Hematopoietic multipotent progenitor cell treated with erythropoietin and hydrocortisone succinate and interleukin-3 and kit ligand, for 4 days (in vitro differentiated cells): ENCODE measurements at places on chromosomes 13 and 19.

GRCh38 chr19:12095111-12095790 lies 30.7 kb downstream of the ZNF844 start:
- DNase-seq, result peak; percentile 39

DNA sequence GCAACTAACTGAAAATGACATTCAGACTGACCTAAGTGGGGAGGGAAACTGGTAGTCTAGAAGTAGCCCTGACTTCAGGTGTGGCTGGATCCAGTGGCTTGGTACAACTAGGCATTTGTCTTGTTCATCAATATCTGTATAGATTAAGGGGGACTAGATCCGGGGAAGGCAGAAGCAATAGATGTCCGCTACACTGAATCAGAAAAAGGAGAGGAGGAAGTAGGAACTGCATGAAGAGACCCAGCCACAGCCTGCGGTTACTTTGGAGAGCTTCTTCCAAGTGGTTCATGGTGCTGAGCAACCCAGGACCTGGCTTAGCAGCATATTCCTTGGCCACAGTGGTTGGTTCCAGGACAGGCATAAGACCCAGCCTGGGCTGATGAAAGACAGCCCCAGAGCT lies 9.9 kb upstream of the PRODH2 start:
- peak; percentile 48 for DNase-seq

GRCh38 chr19:47505506-47505905 lies 9.4 kb downstream of the NAPA start:
- no peak for DNase-seq

- DNase-seq, result no peak
Measured at GRCh38 chr13:19573120-19573716, 11.9 kb upstream of the TPTE2 start.

GRCh38 chr19:50175924-50176323 lies 12.8 kb upstream of the IZUMO2 start:
- DNase-seq, result no peak

GRCh38 chr13:101681834-101682233 lies 229.4 kb downstream of the ITGBL1 start:
- no peak for DNase-seq

DNA sequence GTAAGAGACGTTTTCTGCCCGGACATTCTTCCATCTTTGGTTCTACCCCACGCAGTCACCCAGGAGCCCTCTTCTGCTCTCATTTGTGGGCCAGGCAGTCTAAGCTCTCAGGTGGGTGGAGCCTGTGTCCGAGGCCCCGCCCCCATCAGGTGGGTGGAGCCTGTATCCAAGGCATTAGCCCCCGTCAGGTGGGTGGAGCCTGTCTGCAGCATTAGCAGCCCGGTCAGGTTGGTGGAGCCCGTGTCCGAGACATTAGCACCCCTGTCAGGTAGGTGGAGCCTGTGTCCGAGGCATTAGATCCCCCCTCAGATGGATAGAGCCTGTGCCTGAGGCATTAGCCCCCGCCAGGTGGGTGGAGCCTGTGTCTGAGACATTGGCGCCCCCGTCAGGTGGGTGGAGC lies 45.5 kb upstream of the C13orf46 start:
- DNase-seq, result peak; percentile 58

DNA sequence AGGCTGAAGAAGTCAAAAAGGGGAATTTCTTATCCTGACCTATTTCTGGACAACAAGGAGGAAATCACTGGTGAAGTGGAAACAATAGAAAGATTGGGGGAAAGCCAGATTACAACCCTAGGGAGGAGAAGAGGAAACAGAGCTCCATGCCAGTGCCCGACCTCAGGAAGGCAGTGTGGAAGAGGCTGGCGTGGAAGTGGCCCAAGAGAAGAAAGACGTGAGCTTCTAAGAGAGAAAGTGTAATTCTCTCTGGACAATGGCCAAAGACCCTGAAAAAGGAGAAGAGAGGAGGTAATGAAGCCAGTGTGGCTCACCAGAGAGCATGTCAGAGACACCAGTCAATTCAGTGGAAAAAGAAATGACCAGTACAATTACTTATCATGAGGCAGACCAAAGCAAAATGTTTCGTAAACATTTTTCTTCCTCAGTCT lies 52.6 kb upstream of the URAD start:
- DNase-seq, result peak; percentile 33

GRCh38 chr19:30385666-30386065 lies 13.5 kb downstream of the ZNF536 start:
- DNase-seq, result no peak

- DNase-seq, result no peak
Measured at GRCh38 chr19:7254590-7254989, 39.6 kb downstream of the INSR start.

DNA sequence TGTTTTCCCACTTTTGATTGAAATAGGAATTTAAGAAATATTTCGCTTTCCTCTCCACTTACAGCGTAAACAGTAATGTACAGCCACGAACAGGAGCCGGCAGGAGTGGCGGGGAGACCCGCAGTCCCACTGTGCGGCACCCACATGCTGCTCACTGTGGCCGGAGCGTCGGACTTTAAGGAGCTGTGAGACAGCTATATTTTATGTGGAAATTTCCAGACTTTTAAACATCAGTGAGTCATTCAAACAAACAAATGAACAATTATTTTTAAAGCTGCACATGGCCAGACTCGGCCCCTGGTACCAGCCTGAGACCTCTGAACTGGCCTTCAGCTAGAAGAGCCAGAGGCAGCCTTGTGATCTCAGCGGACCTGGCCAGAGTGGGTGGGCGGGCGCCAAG lies 52.5 kb downstream of the CRYL1 start:
- DNase-seq, result no peak

- no peak for DNase-seq
Measured at GRCh38 chr19:18057557-18057956, 29.2 kb downstream of the IL12RB1 start.

- DNase-seq, result no peak
Measured at GRCh38 chr13:43864921-43865320, 14.6 kb downstream of the CCDC122 start.

GRCh38 chr19:1619094-1619439 lies 13.8 kb upstream of the UQCR11 start:
- no peak for DNase-seq

DNA sequence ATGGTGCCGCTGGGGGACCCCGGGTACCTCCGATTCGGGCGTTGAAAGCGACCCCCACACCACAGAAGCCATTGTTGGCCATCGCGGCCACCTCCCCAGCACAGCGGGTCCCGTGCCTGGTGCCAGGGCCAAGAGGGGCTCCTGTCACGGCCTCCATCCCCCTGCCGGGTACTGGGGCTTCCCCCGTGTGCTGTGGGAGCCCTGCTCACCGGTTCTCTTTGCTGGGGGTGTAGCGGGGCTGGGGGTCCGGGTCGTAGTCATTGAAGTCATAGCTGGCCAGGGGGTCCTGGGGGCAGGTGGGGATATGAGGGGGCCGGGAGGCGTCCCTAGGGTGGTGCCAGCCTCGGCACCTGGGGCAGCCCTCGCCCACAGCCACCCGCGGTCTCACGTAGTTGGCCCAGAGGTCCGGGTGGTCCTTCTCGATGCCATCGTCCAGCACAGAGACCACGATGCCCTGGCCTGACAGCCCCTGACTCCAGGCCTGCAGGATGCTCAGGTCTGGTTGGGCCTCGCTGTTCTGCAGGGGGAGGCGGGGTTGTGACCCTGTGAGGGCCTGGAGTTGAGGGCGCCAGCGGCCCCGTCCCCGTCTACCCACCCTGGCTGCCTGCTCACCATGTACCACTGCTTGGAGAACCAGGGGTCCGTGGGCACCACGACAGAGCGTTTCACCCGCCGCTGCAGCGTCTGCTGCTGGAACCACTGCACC lies 2.4 kb downstream of the PCSK4 start:
- DNase-seq, result no peak

DNA sequence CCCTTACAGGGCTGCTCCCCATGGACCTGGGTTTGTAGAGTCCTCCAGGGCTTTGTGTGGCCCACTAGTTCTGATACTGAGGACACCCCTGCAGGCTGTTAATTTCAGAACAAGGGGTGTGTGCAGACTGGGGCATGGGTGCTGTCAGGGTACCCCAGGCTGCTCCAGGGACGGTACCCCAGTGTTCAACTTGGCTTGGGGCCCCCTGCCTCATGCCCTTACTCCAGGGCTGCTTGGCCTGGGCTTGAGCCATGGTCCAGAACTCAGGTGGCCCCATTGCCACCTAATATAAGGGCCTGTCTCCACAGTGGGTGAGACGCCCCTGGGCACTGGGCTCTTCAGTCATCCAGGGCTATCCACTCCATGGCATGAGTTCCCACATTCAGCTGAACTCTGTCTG lies 1417.6 kb downstream of the UQCRFS1 start:
- no peak for DNase-seq

DNA sequence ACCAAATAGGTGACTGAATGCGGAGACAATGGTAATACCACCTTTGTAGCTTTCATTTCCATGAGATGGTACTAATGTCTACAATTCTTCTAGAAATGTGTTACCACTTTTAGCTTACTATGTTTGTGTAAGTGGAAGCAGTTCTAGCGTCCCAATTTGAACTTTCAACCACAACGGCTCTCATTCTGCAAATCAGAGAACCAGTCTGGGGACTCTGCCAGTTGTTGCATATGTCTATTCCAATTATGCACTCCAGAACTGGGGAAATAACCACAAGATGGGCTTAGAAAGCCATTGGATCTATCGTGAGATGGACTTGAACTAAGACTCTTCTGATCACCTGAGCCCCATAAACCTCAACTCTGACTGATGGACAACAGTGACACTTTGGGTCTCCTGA lies 862.3 kb downstream of the SLITRK1 start:
- no peak for DNase-seq

GRCh38 chr13:110269509-110270185 lies 37.3 kb downstream of the COL4A1 start:
- DNase-seq, result no peak

- DNase-seq, result no peak
Measured at GRCh38 chr19:38047641-38048040, 140.6 kb downstream of the SIPA1L3 start.

GRCh38 chr13:74555651-74556420 lies 421.6 kb upstream of the KLF12 start:
- peak; percentile 25 for DNase-seq

- no peak for DNase-seq
Measured at GRCh38 chr13:97948041-97948440, 5.4 kb upstream of the IPO5 start.

DNA sequence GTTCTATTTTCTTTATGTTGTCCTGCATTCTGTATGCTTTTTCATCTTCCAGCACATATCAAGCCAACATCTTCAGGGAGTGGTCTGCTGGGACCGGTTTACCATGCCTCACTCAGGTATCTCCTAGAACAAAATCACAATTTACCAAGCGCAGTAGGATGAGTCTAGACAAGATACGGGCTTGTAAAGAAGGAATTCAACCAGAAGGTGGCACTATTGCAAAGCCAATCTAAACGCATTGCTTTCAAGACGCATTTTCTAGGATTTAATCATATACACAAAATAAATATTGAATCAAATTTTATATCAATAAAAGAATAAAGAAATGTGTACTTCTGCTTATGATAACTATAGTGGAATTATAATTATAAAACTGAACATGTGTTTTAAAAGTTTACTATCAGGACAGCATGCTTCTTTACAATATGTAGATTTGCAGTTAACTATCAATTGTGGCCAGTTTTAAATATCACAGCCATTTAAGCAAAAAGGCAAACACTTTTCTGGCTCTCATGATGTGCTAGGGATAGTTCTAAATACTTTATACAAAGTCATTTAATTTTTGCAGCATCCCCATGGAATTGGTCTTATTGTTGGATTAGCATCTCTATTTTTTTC lies 16.1 kb upstream of the TPP2 start:
- DNase-seq, result peak; percentile 86

GRCh38 chr19:30001791-30002190 lies 59.8 kb downstream of the URI1 start:
- DNase-seq, result peak; percentile 54

- no peak for DNase-seq
Measured at GRCh38 chr13:106916329-106916976, 348.5 kb upstream of the ARGLU1 start.
